Anterior cingulate cortex (tissue), 58 donors: ENCODE measurements at places on chromosomes 3 and 15.

DNA sequence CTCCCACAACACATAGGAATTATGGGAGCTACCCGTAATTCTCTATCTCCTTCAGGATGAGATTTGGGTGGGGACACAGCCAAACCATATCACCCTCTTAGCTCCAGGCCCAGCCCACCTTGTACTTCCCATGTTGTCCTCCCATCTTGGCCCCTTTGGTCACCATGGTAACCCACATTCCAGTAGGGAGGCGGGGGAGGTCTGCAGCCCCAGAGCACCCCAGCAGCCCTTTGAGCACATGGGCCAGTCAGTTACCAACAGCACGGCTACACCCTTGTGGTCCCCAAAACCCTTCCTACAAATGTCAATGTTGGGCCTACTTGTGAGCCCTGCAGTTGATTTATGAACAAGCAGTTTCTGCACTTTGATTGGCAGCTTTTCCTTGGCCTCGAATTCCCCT lies 84.5 kb downstream of the LRRK1 start:
- DNase-seq, result no peak

DNA sequence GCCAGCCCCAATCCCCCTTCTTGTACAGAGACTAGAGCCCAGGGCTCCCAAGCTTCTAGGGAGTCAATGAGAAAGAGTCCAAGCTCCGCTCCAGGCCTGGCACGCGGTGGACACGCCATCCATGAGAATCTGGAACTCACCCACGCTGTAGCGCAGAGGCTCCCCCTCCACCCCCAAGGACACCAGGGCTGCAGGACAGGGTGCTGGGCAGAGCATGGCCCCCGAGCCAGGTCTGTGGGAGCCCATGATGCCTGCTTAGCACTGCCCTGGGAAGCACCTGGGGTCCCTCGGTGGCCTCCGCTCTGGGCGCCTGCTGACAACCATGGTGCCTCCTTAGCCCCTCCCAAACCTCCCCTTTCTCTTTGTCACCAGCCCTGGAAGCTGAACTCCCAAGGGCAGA lies 28.5 kb downstream of the ACSBG1 start:
- DNase-seq, result no peak

DNA sequence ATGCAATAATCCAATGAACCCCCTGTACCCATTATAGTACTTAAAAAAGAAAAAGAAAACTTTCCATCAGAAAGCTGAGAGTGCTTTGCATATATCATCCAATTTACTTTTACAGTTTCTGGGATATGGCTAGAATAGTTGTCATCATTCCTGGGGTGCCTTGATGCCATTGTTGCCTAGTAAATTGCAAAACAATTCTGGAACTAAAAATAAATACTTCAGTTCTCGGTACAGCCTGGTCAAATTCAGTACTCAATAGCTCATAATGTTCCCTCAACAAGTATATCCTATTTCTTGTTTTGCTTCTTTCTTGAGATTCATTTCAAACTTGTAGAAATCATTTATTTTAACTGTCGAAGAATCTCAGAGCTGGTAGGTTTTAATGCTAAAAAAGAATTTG lies 334.7 kb upstream of the MDFIC2 start:
- no peak for DNase-seq

DNA sequence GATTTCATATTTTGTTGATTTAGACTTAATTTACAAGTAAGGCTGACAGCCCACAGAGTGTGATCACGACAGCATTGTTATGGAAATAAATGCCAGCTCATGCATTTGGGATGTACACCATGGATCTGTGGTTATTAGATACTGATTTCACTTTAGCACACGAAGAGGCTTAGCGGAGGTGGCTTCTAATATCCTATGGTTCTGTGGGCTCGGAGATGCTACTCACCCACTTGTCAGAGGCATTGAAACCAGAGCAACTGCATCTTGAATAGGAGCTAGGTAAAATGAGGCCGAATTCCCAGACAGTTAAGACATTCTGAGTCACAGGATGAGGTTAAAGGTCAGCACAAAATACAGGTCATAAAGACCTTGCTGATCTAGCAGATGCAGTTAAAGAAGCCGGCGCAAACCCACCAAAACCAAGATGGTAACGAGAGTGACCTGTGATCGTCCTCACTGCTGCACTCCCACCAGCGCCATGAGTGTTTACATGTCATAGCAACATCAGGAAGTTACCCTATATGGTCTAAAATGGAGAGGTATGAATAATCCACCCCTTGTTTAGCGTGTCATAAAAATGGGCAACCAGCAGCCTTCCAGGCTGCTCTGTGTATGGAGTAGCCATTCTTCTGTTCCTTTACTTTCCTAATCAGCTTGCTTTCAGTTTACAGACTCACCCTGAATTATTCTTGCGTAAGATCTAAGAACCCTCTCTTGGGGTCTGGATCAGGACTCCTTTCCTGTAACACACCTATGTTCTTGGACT lies 117.5 kb downstream of the PGPEP1L start:
- no peak for DNase-seq

- DNase-seq, result no peak
Observed at GRCh38 chr15:76208786-76209424, 102.4 kb downstream of the ETFA start.

DNA sequence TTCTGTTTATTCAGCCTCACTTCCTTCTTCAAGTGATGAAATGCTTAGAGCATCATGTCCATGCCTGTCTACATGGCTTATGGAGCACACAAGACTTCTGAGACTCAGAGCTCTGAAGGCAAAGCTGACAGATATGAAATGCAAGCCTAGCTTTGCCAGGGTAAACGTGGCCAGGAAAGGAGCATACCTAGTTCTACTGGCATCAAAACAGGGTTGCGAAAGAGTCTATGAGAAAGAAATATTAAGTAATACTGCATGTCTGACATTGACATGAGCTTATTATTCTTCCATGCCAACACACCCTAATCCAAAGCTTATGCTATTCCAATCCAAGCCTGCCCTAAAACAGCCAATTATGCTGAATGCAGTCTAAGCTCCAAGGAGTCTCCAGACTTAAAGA lies 391.5 kb downstream of the ERC2 start:
- no peak for DNase-seq

DNA sequence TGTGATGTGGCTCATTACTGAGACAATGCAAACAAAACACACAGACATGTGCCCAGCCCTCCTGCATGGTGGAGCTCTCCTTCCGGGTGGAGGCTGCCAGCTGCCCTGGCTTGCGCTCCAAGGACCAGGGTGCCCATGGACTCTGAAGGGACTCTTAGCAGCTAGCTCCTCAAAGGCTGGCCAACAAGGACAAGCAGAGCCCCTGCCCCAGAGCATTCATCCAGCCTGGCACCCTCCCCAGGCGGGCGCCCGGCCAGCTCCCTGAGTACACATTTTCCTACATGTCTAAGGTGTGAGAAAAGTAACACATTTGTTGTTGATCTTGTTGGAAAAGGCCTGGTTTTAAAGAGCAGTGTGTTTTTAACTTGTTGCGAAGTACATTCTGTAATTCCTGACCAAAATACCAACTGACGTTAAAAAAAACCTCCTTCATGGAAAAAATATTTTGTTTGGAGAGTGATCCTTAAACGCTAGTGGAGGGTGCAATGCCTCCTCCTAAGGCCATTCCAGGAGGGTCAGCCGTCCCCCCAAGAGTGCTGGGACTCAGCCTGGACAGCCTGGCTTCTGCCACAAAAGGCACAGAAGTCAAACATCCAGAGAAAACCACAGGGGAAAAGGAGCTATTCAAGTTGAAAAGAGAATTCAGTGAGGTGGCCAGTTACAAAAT lies 86.9 kb downstream of the KLF15 start:
- peak; percentile 79 for DNase-seq

GRCh38 chr15:22735781-22736180 lies 50.7 kb upstream of the NIPA1 start:
- no peak for DNase-seq

GRCh38 chr15:29978411-29979382 lies 104.1 kb upstream of the GOLGA8J start:
- no peak for DNase-seq

DNA sequence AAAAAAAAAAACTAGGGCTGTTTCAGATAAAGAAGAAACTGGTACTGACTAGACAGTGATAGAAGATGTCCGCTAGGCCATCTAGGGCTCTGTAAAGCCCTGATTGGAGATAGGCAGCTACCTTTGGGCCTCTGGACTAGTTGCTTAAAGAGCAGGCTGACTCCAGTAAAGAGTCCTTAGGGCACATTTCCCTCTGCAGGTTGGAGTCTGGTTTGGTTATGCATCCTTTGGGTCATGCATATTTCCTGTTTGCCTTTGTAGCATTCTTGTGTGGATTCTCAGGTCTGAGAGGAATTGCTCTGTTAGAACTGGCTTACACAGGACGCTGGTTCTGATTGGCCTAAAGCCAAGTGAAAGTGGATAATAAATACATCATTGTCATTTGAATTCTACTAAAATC lies 165.5 kb upstream of the LRRN1 start:
- DNase-seq, result no peak

- peak; percentile 25 for DNase-seq
Observed at GRCh38 chr3:156150434-156151066, 30.2 kb downstream of the KCNAB1 start.

DNA sequence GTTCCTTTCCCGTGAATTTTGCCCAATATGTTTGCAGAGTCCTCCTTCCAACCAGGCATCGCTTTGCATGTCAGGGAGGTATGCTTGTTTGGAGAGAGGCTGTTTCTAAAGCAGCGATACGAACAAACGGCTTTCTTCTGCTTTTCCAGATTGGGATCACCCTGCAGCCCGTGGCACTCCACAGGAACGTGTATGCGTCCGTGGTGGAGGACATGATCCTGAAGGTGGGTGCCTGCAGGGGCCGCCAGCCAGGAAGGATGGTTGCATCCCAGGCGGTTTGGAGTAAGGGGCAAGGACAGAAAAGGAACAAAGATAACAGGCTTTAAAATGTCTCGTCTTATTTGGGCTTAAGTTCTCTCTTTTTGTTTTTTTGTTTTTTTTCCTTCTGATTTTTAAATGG lies 17.5 kb downstream of the MAP6D1 start:
- DNase-seq, result no peak

DNA sequence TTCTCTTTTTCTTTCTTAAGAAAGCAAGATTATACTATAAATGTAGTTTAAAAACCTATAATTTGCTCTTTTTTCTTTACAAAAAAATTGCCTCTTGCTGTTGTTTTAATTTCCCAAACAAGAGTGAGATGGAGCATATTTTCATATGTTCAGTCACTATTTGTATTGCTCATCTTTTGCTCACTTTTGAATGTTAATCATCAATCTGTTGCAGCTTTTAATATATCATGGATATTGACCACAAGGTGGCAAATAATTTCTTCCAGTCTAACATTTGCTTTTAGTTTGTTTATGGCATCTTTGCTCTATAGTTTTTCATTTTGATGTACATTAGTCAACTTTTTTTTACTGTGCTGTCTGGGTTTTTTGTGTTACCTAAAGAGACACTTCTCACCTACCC lies 112.6 kb upstream of the THRB start:
- DNase-seq, result no peak

DNA sequence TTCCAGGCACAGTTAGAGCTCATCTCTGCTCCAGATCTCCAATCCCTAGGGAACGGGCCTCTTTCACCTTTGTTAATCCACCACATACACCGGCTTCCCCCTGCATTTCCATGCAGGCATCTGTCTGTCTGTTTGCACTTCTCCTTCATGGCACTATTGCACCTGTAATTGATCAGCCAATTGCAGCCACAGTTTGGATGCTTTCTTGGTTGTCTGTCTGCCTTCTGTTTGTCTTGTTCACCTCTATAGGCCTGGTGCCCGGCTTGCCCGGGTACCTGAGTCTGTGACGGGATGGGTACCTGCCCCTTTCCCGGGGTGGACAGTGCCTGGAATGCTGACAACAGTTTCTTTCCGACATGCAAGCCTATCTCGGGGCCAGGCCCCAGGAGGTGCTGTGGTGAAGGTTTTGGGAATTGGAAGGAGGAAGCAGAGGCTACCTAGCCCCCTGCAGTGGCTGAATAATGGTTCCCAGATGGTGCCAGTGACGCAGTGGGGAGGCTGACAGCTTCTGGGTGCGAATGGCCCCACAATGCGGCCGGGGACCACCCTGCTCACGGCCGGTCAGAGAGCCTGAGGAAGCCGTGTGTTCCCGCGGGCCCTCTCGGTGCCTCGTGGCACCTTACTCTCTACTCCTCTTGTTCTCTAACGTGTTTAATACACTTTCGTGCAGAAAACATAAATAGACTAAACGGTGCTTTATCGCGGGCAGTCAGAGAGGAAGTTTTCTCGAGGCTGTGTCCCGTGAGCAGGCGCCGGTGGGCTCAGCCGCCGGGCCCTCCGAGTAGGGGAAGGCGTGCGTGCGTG lies 31.3 kb upstream of the RAB6B start:
- DNase-seq, result no peak
